ENCODE measurements at places on chromosomes 3 and 15.

- DNase-seq, result no peak
These were observed 23.9 kb upstream of the BCL2L10 start for GRCh38 chr15:52136442-52136980.

- no peak for DNase-seq
These were observed 777 bp downstream of the CIB1 start for GRCh38 chr15:90232941-90233386.

GRCh38 chr15:81752546-81752942, 293.3 kb downstream of the MEX3B start:
- DNase-seq, result peak; percentile 74

DNA sequence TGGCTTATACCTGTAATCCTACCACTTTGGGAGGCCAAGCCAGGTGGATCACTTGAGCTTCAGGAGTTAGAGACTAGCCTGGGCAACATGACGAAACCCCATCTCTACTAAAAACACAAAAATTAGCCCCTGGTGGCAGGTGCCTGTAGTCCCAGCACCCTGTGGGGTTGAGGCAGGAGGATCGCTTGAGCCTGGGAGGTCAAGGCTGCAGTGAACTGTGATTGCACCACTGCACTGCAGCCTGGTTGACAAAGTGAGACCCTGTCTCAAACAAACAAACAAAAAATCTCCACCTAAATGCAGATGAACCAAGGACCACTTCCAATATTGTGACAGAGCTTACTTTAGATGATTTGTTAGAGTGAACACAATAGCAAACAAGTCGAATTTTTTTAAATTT, 53.7 kb downstream of the TP53BP1 start:
- no peak for DNase-seq

DNA sequence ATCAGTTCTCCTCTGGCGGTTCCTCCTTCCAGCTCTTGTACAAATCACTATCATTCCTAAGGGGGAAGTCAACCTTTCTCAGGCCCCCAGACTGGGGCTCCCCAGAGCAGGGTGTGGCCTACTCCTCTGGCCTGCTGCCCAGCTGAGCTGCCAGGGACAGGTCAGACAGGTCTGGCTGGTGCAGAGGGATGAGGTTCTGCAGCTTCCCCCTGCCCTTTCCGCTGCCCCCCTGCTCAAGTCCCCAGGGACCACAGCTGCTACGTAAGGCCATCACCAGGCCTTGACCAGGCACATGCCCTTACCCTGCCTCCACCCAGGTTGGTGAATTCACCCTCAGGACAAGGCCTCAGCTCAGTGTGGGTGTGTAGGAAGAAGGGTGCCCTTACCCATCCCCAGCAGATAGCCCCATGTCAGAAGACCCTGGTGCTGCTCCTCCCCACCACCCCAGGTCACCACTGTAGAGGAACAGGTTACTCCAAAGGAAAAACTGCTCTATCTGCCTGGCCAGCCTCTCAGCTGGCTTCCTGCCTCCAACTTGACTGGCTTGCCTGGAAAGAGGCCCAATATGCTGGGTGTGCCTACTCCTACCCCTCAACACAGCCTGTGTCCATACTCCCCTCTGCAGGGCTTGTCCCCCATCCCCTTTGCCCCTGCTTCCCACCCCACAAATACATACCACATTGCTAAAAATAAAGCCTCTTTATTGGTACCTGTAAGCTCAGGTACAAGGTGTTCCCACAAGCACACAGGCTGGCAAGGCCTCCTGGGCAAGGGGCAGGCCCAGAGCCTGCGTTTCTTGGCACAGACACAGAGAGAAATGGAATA, 12.0 kb downstream of the CSRNP1 start:
- peak; percentile 76 for DNase-seq

Data from hepatocyte (in vitro differentiated cells).